ENCODE measurements at places on chromosomes 4 and X.

- no peak for DNase-seq
Observed at GRCh38 chr4:38704622-38705154, 40.7 kb downstream of the KLF3 start.

DNA sequence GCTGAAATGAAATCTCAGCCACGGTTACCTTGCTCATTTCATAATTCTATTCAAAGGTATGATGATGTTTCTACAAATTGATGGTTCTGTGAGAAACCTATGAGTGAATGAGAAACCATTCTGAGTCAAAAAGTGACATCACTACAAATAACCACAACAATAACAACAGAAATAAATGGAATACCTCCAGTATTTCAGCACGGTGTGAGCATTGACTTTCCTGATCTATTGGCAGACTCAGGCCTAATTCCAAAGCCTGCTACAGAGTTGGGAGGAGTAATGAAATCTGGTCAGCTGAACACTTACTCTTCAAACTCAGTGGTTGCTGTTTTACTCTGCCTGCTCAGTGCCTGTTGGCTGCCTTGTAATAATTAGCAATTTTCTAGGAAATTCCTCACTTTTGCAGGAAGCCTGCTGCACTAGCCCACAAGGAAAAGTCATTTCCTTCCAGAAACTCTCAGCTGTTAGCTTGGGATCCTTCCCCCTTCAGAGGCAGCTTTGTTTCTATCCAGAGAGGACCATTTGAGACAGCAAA, 18.8 kb upstream of the SYNPO2 start:
- DNase-seq = no peak

- DNase-seq = no peak
Observed at GRCh38 chr4:163694385-163694784, 199.9 kb downstream of the TMA16 start.

GRCh38 chrX:13716905-13717304, 17.5 kb downstream of the TRAPPC2 start:
- DNase-seq = no peak

DNA sequence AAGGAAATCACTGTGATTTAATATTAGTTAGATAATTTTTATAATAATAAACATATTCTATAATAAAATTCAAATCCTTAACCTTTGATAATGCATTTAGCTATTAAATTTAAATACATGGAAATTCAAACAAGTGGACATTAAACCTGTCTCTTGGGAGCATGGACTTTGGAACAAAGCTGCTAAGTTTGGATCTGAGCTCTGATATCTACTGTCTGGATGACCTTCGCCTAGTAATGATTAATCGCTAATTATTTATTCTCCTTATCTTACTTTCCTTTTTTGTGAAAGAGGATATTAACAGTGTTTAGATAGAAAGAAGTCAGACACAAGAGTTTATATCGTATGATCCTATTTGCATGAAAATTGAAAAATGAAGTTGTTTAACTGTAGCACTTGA, 980.9 kb downstream of the FSTL5 start:
- no peak for DNase-seq

- DNase-seq = no peak
Observed at GRCh38 chr4:48121180-48121579, 12.9 kb downstream of the TXK start.

DNA sequence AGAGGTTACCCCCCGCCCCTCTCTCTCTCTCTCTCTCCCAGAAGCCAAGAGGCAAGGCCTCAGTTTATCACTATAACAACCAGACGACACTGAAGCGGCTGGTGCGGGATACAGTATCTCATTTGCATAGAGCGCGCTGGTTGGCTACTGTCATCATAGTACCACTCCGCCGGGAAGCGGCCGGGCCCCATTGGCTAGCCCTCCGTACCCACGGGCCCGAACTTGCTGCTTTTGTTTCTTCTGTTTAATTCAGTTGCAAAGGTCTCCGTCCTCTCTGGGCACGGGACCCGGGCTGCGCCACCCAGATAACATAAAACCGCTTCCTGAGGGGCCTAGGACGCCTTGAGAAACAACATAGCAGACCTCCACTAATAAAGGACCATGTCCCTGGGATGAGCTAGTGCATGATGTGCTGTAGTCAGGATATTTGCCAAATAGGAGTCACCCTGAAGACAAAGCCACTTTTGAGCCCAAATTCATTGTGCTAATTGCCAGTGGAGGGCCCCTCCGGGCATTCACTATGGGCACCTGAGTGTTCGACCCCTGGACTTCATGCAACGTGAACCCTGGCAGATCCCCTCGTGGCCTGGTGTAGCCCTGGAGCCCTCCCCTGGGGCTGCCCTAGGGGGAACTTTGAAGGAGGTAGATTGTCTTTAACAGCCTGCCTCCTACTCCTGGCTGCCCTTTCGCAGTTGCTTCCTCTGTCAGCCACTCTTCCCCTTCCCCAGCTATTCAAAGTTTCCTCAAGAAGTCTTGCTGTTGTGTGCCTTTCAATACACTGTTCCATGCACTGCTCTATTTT, at the start of gene PCYT1B:
PCYT1B (minus strand) TSS at position 91 of the 802 bp plus-strand sequence. CDS start 242 bp downstream, outside the sequence.
- peak; percentile 78 for DNase-seq

GRCh38 chr4:126560794-126561193, 1072.0 kb upstream of the INTU start:
- no peak for DNase-seq

DNA sequence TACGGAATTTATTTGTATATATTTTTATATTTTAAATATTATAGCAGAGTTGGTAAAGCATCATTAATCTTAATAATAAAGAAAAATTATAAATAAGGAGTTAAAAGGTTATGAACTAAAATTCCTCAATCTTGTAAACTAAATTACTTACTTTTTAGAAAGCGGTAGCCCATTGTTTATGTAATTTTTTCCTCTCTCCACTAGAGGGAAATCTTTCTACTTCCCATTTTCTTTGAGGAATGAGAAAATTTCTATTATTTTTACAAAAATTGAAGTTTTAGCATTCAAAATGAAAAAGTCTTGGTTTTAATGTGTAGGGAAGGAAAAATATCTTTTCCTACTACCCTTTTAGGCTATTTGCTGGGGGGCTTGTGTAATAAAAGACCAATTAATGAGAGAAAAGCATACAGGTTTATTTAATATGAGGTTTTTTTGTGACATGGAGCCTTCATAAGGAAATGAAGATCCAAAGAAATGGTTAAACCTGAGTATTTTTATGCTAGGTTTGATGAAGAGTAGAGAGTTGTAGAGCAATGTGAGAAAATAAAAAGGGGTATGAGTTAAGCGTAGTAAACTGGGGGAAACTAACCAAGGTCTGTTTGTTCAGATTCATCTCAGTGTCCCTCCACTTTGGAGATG, 68.7 kb upstream of the ADAD1 start:
- DNase-seq = peak; percentile 0

DNA sequence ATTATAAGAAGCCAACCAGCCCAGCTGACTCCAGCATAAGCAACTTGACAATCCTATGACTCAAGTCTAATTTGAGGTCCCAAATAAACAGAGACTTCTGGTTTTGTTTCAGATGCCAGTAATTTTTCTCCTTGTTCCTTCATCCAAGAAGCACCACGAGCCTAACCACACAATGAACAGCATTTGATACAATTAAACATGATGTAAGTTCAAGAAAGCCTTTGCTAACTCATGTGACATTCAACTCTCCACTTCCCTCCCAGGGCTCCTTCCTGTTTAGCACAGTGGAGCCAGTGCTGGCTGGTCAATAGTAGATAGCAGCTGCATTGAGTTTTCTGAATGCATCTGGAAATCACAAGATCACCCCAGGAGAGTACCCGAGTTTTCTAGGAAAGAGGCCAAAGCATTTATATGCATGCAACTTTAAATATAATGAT, 206.3 kb downstream of the ARHGAP24 start:
- DNase-seq = no peak

DNA sequence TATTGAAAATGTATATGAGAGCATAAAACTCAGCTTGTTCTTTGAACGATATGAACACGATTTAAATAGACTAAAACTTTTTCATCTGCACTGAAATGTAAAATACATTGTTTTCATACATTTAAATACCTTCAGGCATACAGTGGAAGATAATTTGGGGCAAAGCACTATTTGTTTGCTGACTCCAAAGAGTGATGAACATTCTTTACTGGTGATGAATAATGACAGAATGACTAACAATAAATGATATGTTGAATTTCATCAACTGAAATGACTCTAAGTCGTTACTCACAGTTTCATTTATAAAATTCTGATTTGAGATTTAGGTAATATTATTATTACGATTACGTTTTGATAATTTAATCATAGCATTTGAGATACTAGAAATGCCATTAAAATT, 1160.1 kb downstream of the NLGN4X start:
- DNase-seq = no peak

DNA sequence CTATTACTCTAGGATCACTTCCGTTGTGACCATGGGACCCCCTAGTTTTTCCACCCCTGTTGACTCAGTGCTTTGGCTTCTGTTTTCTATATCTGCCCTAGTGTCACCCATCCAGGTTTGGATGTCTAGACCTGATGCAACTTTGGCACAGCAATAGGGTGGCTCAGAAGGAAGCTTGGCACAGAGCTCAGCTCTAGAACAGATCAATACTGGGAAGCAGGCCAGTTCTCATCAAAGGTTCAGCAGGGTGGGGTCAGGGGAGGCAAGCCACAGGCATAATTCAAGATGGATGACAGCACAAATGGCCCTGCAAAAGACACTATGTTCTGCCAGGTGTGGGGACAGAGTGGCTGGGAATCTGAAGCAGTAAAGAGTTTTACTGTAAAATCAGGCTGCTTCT, 74.2 kb upstream of the EGFL6 start:
- no peak for DNase-seq

DNA sequence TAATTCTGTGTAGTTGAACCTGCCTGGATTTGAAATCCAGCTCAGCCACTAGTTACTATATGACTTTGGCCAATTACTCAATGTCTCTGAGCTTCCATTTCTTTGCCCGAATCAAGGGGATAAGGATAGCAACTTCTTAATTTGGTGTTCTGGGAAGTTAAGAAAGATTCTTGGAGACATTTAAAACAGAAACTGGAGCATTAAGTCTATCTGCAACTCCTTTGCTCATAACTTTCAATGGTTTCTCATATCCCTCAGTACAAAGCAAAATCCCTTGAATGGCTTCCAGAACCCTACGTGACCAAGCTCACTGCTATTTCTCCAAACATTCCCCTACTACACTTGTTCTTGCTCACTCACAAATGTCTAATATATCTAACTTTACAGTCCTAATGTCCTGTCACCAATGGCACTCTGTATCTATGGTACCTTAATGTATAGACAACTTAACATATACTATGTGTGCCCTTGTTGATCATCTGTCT, 849.1 kb upstream of the SLIT2 start:
- DNase-seq = no peak

- no peak for DNase-seq
Observed at GRCh38 chrX:36414056-36414455, 494.5 kb downstream of the CFAP47 start.

DNA sequence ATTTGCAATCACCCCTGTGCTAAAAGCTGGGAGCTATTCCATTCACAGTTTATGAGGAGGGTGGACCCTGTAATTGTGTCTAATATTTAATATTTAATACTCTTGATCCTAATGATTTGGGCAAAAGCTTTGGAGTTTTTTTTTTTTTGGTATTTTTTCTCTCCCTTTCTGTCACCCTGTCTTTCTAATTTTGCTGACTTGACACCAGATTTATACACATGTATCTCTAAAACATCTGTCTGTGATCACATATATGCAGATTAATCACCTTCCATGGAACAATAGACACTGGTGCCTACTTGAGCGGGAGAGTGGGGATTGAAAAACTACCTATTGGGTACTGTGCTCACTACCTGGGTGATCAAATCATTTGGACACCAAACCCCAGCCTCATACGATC, 18.7 kb upstream of the ANTXR2 start:
- DNase-seq = no peak

- no peak for DNase-seq
Observed at GRCh38 chr4:155906554-155907247, 3.2 kb downstream of the TDO2 start.

DNA sequence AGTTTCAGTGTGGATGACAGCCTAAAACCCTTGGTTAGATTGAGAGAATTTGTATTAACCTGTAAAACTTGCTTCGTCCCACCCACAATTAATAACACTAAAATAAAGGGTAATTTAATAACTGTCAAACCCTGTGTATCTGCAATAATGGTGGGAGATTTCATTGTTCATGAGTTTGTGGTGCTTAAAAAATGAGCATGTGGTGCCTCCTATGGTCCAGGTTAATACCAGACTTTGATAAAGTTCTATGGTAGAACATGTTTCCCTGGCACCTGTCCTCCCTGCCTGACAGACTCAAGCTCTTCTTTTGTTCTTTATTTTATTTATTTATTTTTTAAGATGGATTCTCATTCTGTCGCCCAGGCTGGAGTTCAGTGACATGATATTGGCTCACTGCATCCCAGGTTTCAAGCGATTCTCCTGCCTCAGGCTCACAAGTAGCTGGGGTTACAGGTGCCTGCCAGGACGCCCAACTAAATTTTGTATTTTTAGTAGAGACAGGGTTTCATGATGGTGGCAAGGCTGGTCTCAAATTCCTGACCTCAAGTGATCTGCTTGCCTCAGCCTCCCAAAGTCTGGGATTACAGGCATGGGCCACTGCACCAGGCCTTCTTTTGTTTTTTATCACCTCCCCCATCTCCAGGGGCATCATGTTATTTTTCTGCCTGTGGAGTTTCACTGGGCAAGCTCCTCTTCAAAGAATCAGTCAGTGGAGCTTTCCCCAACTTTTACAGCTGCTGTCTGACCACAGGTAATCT, 289.2 kb downstream of the NR3C2 start:
- no peak for DNase-seq

DNA sequence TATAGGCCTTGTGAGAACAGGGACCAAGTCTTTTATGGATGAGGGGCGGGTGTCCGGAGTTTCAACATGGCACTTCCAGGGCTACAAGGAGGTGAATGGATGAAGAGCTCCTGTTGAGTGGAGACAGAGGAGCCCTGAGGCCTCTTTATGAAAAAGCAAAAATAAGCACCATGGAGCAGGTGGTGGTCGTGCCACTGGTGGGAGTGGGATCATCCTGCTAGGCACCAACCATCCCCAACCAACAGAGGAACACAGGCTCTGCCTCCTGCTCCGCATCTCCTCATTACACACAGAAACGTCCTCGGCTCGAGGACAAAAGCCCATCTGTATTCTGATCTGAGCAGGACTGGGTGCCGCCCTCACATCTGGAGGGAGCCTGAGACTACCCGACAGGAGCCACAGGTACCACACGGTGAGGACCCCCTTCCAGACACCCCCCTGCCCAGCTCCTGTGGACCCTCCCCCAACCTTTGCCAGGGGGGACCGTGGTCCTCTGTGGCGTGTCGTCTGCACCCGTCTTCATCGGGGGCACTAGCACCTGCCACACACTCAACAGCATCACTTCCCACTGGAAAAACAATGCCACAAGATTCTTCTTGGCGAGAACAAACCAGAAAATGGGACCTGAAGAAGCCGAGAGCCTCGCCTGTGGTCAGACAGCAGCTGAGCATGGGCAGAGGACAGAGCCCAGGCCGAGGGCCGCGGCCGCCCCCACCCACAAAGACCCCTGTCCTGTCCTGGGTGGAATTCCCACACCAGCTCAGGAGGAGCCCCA, 3.9 kb upstream of the PDE6B start:
- DNase-seq = no peak

All from NCI-H748 treated with DMSO at 0.1 percent for 48 hours (cell line).